ENCODE measurements at places on chromosomes 3 and 15.

DNA sequence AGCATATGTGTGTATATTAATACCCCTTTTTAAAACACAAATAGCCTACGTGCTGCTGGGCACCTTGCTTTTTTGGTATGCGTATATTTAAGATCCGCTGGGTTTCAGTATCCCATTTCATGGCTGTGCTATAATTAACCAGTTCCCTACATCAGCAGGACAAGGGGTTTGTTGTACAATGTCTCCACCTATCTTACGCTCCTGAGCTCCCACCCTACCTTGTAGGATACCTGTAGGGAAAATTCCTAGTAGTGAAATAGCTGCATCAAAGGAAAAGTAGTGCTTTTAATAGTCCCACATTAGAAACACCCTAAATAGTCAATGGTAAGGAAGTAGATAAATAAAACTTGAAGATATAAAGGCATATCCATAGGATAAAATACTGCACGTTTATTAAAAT lies 1.4 kb downstream of the MAP6D1 start:
- no peak for DNase-seq

- no peak for DNase-seq
These were observed 523.2 kb upstream of the NAALADL2 start for GRCh38 chr3:174335910-174336309.

DNA sequence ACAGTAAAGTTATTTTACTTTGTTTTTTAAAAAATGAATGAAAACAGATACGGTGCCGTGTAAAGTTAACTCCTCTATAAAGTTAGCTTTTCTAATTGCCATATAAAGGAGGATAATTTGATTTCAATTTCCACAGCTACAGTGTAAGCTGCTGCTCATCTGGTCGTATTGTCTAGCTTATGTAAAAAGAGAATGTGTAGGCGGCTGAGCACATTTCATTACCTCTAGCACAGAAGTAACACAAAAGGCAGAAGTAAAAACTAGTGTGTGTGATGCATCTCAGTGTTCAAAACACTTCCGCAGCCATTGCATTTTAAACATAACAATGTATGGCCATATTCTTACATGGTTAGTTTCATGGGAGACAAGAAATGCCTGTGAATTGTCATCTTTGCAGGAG lies 105.0 kb upstream of the P2RY1 start:
- no peak for DNase-seq

DNA sequence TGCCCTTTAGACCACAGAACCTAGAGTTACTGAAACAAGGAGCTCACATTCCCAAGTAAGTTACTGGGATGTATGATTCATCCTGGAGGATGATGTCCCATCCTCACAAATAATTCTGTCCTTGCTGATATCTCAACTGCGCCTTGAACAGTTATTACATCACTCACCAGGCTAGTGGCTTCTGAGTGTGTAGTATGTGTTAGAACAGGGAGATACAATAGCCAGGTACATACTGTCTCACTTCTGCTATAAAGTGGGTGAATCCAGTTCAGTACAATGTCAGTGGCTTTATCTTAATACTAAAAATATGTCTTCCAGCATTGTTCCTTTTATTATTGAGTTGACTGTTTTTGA lies 483.2 kb upstream of the FRG2C start:
- DNase-seq, result no peak

DNA sequence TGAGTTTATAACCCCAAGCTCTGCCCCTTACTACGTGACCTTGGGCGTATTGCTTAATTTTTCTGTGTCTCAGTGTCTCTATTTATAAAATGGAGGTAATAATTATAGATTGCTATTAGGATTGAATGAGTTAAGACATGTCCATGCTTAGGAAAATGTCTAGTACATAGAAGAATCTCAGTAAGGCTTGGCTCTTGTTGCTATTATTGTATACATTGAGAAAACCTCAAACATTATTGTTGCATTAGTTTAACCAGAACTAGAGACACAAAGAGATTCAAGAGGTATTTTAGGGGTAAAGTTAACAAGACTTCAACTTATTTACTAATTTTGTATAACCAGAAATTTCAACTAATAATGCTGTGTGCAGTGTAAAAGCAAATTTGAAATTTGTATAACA lies 66.7 kb downstream of the MEF2A start:
- DNase-seq, result no peak

- DNase-seq, result no peak
These were observed 79.3 kb downstream of the OTOL1 start for GRCh38 chr3:161575901-161576300.

- DNase-seq, result no peak
These were observed 341.8 kb upstream of the TBL1XR1 start for GRCh38 chr3:177538750-177539730.

- no peak for DNase-seq
These were observed 46.2 kb downstream of the CMTM7 start for GRCh38 chr3:32437896-32438295.

DNA sequence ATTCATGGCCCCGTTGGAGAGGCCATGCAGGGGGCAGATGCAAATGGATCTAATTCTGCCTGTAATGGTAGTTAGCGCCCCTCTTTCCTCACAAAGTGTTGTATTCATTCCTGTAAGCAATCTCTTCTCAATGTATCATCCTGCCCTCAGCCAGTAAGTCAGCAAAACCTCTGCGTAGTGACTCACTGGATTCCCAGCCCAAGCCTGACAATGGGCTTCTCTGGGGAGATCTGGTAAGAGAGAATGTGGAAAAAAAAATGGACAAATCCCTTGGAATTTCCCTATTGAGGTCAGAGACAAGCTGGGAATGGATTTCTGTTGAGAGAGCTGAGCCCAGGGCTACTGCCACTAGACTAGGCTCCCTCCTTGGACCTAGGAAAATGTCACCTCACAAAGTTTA lies 25.4 kb downstream of the ADPGK start:
- no peak for DNase-seq

DNA sequence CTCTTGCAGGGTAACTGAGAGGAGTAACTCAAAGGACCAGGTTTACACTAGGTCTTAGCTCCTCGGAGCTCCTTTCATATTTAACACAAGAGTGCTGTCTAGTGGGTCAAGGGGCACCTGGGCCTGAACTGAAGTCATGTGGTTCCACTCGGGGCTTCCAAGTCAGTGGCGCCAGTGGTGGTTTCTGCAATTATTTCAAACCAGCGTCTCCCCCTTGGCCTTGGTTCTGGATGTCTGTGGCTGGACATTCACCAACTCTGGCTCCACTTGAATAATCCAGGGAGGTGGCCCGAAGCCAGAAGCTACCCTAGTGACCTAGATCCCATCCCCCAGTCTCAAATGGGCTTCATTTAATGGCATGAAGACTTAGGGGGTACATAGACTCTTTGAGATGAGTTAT lies 144.3 kb upstream of the ADAMTS9 start:
- no peak for DNase-seq

DNA sequence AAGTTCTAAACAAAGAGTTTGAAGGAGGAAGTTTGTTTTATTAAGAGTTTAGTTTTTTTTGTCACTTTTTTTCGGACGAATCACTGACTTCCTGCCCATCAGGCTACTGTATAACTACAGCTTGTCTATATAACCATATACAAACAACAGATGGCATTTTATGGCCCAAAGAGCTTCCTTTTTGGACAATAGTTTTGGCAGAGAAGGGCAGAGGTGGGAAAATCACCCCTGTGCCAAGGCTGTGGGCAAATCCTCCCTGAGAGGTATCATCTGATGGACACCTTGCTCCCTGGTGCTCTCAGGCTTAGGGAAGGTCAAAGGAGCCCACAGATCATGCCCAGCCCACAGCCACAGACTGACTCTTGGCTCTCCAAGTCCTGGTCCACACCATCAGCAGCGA lies 113.4 kb downstream of the OXNAD1 start:
- no peak for DNase-seq

All from stimulated activated CD8-positive, alpha-beta memory T cell treated with anti-CD3 and anti-CD28 coated beads, Interleukin-15, amount 100 ng/mL, for 48 hours (primary cell).